Epithelial cell of umbilical artery (primary cell): ENCODE measurements at places on chromosomes 1 and 21. TPM values are rescaled to one million over a fixed set of nuclear protein-coding genes. Genes with fewer than 3 reads are reported as not detected.

Gene PPOX
- 16.3 and 17.5 TPM in 2 replicates for total RNA-seq

Gene SPRR2G
- total RNA-seq: not detected in 2 replicates

Gene PRKAB2
- 3.6 and 5.8 TPM in 2 replicates for total RNA-seq

Gene TUFT1
- 2.6 and 5.5 TPM in 2 replicates for total RNA-seq

Gene NTMT2
- not detected in 2 replicates for total RNA-seq

Gene CELA3B
- 1.3 TPM in 1 of 2 replicates, not detected in the other for total RNA-seq

Gene LRRC39
- under 0.01 and 0.30 TPM in 2 replicates for total RNA-seq

Gene SUCO
- total RNA-seq: 22.4 and 28.1 TPM in 2 replicates

Gene CYP4Z1
- not detected in 2 replicates for total RNA-seq

Gene PI4KB
- total RNA-seq: 29.2 and 37.8 TPM in 2 replicates

Gene NBPF6
- total RNA-seq: not detected in 2 replicates

Gene IL12RB2
- not detected in 2 replicates for total RNA-seq

Gene IRF6
- total RNA-seq: 36.4 and 72.9 TPM in 2 replicates

Gene ORC1
- 4.9 and 8.5 TPM in 2 replicates for total RNA-seq

Gene S100A16
- 470 and 513 TPM in 2 replicates for total RNA-seq

Gene TMEM54
- total RNA-seq: 29.6 and 29.9 TPM in 2 replicates

Gene KRTAP21-2
- not detected in 2 replicates for total RNA-seq

Gene FCRL5
- total RNA-seq: not detected in 2 replicates

Gene XCL2
- total RNA-seq: not detected in 2 replicates

Gene C1QA
- total RNA-seq: not detected in 2 replicates

Gene LCE3E
- not detected in 2 replicates for total RNA-seq

Gene DNAJC8
- 66.3 and 108 TPM in 2 replicates for total RNA-seq

Gene SLC44A3
- total RNA-seq: under 0.01 and 0.15 TPM in 2 replicates

Gene EFNA1
- 57.0 and 96.1 TPM in 2 replicates for total RNA-seq

Gene C1orf87
- not detected in 2 replicates for total RNA-seq

Gene CHIA
- not detected in 2 replicates for total RNA-seq

Gene TMPRSS2
- total RNA-seq: not detected in 2 replicates

Gene TIE1
- total RNA-seq: 526 and 536 TPM in 2 replicates

Gene SLC16A4
- 6.8 and 10.3 TPM in 2 replicates for total RNA-seq

Gene DISP3
- under 0.01 and 0.30 TPM in 2 replicates for total RNA-seq

Gene RNU1-4
- under 0.01 and 5,836 TPM in 2 replicates for total RNA-seq

Gene KCNJ6
- not detected in 2 replicates for total RNA-seq

Gene ERICH3
- not detected in 2 replicates for total RNA-seq

Gene HMGN2
- 183 and 319 TPM in 2 replicates for total RNA-seq

Gene RGS7
- 0.65 TPM in 1 of 2 replicates, not detected in the other for total RNA-seq

Gene C1QC
- not detected in 2 replicates for total RNA-seq

Gene PLA2G4A
- total RNA-seq: 10.6 and 23.4 TPM in 2 replicates

Gene KCNC4
- 1.6 and 4.1 TPM in 2 replicates for total RNA-seq

Gene ATAD3C
- not detected in 2 replicates for total RNA-seq

Gene LDLRAD2
- total RNA-seq: not detected in 2 replicates

Gene HEYL
- total RNA-seq: under 0.01 TPM in 1 of 2 replicates, not detected in the other

Gene ACAP3
- total RNA-seq: 13.1 and 23.1 TPM in 2 replicates
